Omental fat pad (tissue), 4 donors: ENCODE measurements at places on chromosomes 12 and 14.

GRCh38 chr14:95396221-95396620 is 76.5 kb upstream of the CLMN start:
- no peak for DNase-seq

GRCh38 chr14:67331368-67332125 is 28.1 kb downstream of the ATP6V1D start:
- no peak for DNase-seq

DNA sequence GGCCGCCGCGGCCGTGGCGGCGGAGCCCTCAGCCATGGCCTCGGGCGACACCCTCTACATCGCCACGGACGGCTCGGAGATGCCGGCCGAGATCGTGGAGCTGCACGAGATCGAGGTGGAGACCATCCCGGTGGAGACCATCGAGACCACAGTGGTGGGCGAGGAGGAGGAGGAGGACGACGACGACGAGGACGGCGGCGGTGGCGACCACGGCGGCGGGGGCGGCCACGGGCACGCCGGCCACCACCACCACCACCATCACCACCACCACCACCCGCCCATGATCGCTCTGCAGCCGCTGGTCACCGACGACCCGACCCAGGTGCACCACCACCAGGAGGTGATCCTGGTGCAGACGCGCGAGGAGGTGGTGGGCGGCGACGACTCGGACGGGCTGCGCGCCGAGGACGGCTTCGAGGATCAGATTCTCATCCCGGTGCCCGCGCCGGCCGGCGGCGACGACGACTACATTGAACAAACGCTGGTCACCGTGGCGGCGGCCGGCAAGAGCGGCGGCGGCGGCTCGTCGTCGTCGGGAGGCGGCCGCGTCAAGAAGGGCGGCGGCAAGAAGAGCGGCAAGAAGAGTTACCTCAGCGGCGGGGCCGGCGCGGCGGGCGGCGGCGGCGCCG is 381 bp downstream of the YY1 start:
- DNase-seq = no peak

GRCh38 chr12:51950682-51951198 is 759 bp upstream of the ACVR1B start:
- DNase-seq = no peak

DNA sequence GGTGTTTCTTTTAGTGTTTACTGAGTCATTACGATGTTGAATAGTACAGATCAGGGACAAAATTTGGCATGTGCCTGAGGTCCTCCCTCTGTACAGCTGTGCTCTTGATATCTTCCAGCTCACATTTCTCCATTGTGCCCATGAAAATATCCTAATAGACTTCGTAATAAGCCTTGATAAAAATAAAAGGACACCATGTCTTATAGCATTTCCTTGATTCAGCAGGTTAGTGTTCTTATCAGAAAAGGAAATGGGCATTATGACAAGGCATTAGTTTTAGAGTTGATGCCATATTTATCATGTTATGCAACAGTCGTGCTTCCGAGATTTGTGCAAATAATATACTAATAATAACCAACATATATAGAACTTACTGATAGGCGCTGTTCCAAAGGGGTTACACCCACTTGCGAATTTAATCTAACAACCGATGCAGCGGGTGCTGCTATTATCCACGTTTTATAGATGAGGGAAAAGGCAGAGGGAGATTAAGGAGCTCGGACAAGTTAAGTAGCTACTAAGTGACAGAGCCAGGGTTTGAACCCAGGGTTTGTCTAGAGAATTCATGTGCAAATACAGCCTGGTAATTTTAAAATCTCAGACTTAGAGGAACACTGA is 15.1 kb upstream of the WNK1 start:
- DNase-seq = no peak

DNA sequence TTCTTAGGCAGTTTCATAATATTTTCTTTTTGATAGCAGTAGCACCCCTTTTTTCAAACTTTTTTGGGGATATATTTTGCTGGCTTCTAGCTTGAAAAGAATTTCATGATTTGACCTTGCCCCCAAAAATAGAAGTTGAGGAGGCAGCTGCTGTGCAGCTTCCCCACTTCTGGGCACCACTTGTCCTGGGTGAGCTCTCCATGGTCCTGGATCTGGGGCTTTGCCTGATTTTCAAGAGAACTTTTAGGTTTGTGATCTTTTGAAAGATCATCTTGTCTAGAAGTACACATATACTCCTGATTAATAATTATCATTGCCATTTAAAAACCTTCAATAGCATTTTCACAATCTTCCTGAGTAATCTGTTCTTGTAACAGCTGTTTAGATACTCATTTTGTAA is 271.6 kb downstream of the NPAS3 start:
- no peak for DNase-seq

DNA sequence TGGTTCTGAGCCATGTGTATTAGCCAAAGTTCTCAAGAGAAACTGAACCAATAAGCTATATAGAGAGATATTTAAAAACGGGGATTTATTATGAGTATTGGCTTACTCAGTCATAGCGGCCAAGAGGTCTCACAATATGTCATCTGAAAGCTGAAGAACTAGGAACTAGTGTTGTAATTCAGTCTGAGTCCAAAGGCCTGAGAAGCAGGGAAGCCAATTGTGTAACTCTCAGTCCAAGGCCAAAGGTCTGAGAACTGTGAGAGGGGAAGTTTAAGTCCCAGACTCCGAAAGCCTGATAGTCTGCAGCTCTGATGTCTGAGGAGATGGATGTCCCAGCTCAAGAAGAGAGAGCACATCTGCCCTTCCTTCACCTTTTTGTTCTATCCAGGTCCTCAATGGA is 344.8 kb upstream of the USP15 start:
- DNase-seq = no peak

GRCh38 chr12:273382-273781 is 10.7 kb upstream of the SLC6A13 start:
- no peak for DNase-seq

- no peak for DNase-seq
These were observed 19.5 kb upstream of the HAL start for GRCh38 chr12:96015672-96016071.

GRCh38 chr14:63483315-63483714 is 59.9 kb downstream of the PPP2R5E start:
- DNase-seq = no peak

- no peak for DNase-seq
These were observed 304.4 kb downstream of the TMEM132D start for GRCh38 chr12:129599406-129599805.

- DNase-seq = no peak
These were observed 28.6 kb upstream of the DNM1L start for GRCh38 chr12:32650508-32650907.
